ENCODE measurements at places on chromosomes 13 and 19.

DNA sequence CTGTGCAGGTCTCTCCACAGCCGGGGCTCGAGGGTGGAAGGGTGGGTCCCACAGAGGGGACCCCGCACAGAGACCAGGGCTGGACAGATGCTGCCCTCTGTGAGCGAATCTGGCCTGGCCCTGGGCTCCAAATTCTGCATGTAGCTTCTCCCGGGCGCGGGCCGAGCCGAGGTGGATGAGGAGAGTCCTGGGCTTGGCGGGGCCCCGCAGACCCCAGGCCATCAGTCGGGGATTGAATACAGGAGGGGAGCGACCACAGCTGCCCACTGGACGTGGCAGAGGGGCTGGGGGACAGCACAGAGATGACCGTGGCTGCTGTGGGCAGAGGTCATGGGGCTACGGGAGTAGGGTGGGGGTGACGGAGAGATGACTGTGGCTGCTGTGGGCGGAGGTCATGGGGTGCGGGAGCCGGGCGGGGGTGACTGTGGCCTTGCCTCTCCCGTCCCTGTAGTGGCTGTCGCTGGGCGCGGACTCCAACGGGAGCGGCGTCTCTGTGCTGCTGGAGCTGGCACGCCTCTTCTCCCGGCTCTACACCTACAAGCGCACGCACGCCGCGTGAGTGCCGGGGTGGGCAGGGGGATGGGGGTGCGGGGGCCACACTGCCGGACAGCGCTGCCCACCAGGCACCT, 15.5 kb downstream of the NCLN start:
- no peak for DNase-seq

DNA sequence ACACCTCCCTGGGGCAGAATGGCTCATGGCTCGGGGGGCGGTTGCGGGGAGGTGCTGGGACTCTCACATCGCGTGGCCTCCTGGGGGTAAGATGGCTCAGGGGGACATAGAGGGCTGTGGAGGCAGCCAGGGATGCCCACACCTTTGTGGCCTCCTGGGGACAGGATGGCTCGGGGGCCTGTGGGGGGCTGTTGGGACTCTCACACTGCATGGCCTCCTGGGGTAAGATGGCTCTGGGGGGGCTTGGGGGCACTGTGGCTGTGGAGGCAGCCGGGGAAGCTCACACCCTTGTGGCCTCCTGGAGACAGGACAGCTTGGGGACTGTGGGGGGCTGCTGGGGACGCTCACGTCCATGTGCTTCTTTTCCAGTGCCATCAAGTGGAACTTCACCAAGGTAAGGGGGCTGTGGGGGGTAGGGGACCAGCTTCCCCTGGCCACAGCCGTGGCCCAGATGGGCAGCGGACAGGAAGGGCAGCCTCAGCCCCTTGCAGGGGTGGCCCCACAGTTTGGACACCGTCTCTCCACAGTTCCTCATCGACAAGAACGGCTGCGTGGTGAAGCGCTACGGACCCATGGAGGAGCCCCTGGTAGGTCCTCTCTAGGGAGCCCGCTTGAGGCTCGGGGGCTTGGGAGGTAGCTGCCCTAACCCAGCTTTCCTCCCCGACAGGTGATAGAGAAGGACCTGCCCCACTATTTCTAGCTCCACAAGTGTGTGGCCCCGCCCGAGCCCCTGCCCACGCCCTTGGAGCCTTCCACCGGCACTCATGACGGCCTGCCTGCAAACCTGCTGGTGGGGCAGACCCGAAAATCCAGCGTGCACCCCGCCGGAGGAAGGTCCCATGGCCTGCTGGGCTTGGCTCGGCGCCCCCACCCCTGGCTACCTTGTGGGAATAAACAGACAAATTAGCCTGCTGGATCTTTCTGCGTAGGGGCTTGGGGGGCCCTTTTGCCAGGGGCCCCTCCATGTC, 2.4 kb downstream of the GPX4 start:
- no peak for DNase-seq

- DNase-seq = no peak
Measured at GRCh38 chr19:43439032-43439708, 24.5 kb downstream of the TEX101 start.

GRCh38 chr19:19637186-19637522, 6.3 kb downstream of the GMIP start:
- no peak for DNase-seq

- no peak for DNase-seq
Measured at GRCh38 chr19:38304352-38304865, 358 bp downstream of the C19orf33 start.

- DNase-seq = no peak
Measured at GRCh38 chr13:97221466-97221865, 667 bp upstream of the MBNL2 start.

DNA sequence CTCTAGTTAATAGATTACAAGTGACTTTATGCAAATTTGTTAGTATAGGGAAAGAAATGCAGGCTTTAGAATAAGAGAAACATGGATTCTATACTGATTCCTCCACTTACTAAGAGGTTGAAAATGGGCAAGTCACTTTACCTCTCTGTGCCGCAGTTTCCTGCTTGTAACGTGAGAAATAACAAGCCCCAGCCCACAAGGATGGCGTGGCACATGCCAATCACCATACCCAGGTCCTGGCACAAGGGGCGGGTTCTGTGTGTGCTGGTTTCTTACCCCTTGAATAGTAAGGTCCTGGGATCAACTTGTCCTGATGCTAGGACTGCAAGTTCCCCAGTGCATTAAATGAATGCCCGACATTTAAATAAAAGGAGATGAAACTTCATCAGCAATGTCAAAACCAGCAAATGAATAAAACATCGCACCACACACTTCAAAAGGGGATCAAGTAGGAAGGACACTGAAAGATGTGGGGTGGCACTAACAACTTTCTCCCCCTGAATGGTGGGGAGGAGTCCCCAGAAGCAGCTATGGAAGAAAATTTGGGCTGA, 7.9 kb upstream of the SIGLEC9 start:
- DNase-seq = no peak

DNA sequence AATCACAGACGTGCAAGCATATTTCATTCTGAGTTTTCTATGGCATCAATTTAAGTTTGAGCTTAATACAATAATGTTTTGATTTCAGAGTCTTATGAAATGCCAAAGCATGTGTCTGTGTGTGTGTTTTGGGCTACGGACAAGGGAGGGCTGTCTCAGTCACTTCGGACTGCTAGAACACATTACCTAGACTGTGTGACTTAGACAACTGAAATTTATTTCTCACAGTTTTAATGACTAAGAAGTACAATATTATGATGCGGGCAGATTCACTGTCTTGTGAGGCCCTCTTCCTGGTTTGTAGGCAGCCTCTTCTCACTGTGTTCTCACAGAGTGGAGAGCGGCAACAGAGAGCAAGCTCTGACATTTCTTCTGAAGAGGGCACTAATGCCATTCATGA, 1202.0 kb downstream of the EFNB2 start:
- no peak for DNase-seq

- no peak for DNase-seq
Measured at GRCh38 chr13:99282264-99283231, 24.4 kb upstream of the GPR18 start.
